Stimulated activated CD8-positive, alpha-beta memory T cell treated with anti-CD3 and anti-CD28 coated beads, Interleukin-4, amount 100 ng/mL, for 1 hour (primary cell): ENCODE measurements at places on chromosomes 7 and 10.

GRCh38 chr10:60123172-60123571, 216.8 kb upstream of the CCDC6 start:
- DNase-seq = no peak

- no peak for DNase-seq
These were observed 25.6 kb downstream of the GPER1 start for GRCh38 chr7:1113548-1113885.

DNA sequence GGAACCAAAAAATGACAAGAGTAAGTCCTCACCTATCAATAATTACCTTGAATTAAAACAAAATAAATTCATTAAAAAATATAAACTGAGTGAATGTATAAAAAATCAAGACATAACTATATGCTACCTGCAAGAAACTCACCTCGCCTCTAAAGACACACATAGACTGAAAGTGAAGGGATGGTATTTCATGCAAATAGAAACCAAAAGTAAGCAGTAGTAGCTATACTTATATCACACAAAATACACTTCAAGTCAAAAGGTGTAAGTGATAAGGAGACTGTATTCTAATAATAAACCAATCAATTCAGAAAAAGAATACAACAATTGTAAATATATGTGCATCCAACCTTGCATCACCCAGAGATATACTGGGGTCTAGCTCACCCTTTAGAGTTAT, 332.6 kb downstream of the SH2D4B start:
- DNase-seq = no peak

GRCh38 chr10:93434991-93435491, 47.1 kb downstream of the MYOF start:
- DNase-seq = no peak

DNA sequence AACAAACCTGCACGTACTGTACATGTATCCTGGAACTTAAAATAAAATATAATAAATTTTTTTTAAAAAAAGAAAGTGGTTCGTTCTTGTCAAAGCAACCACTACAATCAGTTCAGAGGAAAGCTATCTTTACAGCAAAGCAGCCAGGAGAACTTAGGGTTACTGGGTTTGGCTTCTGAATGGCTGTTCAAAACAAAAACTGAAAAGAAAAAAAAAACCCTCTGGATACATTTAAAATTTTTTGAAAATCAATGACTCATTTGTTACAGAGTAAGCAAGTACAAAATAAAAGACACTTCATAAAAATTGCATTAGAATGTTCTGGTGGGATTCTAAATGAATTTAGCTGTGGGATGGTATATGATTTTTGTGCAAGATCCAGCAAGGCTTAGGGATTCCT, 28.6 kb upstream of the ADD3 start:
- DNase-seq = no peak

GRCh38 chr7:108322046-108322445, 134.2 kb downstream of the NRCAM start:
- DNase-seq = no peak

GRCh38 chr10:13922586-13922985, 335.8 kb downstream of the PRPF18 start:
- no peak for DNase-seq

DNA sequence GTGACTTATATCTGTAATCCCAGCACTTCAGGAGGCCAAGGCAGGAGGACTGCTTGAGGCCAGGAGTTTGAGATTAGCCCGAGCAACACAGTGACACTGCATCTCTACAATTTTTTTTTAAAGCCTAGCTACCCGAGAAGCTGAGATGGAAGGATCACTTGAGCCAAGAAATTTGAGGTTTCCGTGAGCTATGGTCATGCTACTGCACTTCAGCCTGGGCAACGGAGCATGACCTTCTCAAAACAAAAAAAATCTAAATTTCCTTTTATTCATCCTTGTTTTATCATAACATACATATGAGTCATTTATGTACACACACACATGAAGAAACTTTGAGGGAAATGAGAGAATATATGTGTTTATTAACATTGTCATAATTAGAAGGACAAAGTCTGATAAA, 277.5 kb upstream of the MAGI2 start:
- no peak for DNase-seq

DNA sequence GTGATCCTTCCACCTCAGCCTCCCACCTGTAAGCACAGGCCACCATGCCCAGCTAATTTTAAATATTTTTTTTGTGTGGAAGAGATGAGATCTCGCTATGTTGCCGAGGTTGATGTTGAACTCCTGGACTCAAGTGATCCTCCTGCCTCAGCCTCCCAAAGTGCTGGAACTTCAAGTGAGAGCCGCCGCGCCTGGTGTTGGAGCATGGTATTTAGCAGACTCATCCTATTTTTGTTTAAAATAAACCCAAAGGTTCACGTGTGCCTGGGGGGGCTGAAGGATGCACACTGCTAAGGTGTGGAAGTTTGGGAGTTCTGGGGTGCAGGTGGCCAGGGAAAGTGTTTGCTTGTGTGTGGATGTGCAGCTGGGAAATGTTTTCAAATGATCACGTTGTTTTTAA, 18.1 kb downstream of the PDGFA start:
- DNase-seq = no peak

DNA sequence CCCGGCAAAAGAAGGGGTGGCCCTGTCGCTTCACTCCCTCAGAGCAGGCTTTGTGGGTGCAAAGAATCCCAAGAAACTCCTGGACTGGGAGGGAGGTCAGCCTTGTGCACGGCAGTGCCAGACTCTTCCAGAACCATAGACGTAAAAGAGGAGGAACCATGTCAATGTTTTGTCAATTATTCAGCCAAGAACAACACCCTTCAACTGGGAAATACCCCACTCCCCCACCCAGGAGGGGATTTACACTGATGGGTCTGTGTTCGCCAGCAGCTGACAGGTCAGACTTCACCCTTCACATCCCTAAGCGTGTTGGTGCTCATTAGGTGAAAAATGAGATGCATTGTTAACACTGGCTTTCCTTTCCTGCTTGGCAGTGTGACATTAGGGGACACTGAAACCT, 116.8 kb upstream of the BMPER start:
- no peak for DNase-seq

DNA sequence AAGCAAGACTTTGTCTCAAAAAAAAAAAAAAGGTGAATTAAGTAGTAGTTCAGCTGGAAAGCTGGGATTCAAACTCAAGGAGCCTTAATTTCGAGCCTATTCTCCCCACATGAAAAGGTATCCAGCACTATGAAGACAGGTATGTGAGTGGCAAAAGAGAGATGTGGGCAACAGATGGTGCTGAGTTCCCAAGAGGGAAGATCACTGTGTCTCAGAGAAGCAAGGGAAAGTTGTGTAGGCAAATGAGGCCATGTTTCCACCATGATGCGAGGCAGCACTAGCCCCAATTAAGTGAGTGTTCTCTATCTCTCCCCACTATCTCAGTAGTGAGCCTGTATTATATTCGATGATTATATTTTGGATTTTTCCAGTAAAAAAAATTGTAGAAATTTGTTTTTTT, 19.8 kb upstream of the ST7 start:
- no peak for DNase-seq

DNA sequence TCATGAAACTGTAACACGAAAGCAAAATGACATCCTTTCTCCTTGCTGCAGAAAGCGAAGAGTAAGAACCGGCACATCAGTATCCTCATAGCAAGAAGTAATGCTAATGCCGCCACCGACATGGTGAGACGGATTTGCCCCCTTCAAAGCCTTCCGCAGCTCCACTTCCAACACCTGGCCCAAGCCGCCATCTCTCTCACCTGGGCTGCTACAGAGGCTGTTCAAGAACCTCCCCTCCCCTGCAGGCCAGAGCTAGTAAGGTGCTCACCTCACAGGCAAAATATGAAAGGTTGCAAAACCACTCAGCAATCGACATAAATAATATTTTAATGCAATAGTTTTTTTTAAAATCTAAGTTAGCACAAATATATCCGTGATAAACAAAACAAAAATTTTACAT, 123.9 kb upstream of the FRMD4A start:
- DNase-seq = no peak

GRCh38 chr10:45249978-45250693, 65.3 kb downstream of the OR13A1 start:
- no peak for DNase-seq
